ENCODE measurements at places on chromosomes 7 and 10. TPM values are rescaled to one million over a fixed set of nuclear protein-coding genes. Genes with fewer than 3 reads are reported as not detected.

The PNLIPRP2 gene
- 1.00 TPM for total RNA-seq

The C7orf33 gene
- 0.23 TPM for total RNA-seq

The HOXA11 gene
- 0.53 TPM for total RNA-seq

The RABGEF1 gene
- total RNA-seq: 21.2 TPM

The PIK3AP1 gene
- total RNA-seq: 2.4 TPM

The ASAH2 gene
- total RNA-seq: 7.3 TPM

The LIPM gene
- total RNA-seq: not detected

The MICALL2 gene
- 15.4 TPM for total RNA-seq

The RAB19 gene
- 3.8 TPM for total RNA-seq

The CLCN1 gene
- total RNA-seq: 1.9 TPM

The RTKN2 gene
- total RNA-seq: 36.2 TPM

- H3K4me3 ChIP-seq: peak overlapping the region; percentile 45
- H3K27ac ChIP-seq: peak overlapping the region; percentile 56
- no peaks in the 10 kb centered on the region for H3K27me3 ChIP-seq
- peaks cover 10% of the 10 kb centered on the region for H3K4me1 ChIP-seq
- H3K36me3 ChIP-seq: no peaks in the 10 kb centered on the region
- peak; percentile 83 for DNase-seq
These were observed 8.5 kb downstream of the SP8 start for GRCh38 chr7:20778063-20778721.

- H3K4me3 ChIP-seq: no peak overlapping the region
- no peaks in the 10 kb centered on the region for H3K4me1 ChIP-seq
- H3K27ac ChIP-seq: no peak overlapping the region
- no peak for DNase-seq
These were observed 136.7 kb downstream of the EGFR start for GRCh38 chr7:55155351-55156117.

GRCh38 chr7:128450409-128450808 lies 5.3 kb upstream of the HILPDA start:
- DNase-seq: no peak
- H3K27me3 ChIP-seq: no peaks in the 10 kb centered on the region
- no peak overlapping the region for H3K4me3 ChIP-seq
- no peak overlapping the region for H3K27ac ChIP-seq

- H3K27ac ChIP-seq: no peak overlapping the region
- H3K36me3 ChIP-seq: no peaks in the 10 kb centered on the region
- DNase-seq: no peak
- no peak overlapping the region for H3K4me3 ChIP-seq
These were observed 82.5 kb downstream of the NDUFB2 start for GRCh38 chr7:140778975-140779374.

DNA sequence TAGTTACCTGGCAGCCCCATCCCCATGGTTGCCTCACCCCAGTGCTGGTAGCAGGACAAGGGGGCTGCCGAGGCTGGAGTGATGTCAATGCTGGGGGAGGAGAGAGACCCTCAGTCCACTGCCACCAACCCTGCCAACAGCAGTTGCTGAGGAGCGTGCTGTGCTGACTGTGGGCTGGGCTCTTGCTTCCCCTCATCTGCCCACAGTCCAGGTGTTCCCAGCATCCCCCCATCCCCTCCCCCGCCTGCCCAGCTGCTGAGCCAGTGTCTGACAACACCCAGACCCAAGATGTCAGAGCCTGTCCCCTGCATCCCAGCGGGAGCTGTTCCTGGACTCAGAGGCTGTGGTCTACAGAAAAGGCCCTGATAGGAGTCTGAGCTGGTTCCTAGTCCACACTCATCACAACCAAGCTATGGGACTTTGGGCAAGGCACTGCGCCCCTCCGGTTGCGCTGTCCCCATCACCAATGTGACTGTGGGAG lies 14.6 kb upstream of the PSAP start:
- no peaks in the 10 kb centered on the region for H3K36me3 ChIP-seq
- H3K4me3 ChIP-seq: no peak overlapping the region
- DNase-seq: no peak
- no peak overlapping the region for H3K27ac ChIP-seq
- H3K4me1 ChIP-seq: peaks cover 17% of the 10 kb centered on the region

GRCh38 chr7:34198231-34198641 lies 292.9 kb downstream of the BMPER start:
- DNase-seq: no peak
- no peaks in the 10 kb centered on the region for H3K36me3 ChIP-seq
- no peaks in the 10 kb centered on the region for H3K27me3 ChIP-seq
- H3K4me3 ChIP-seq: no peak overlapping the region
- no peak overlapping the region for H3K27ac ChIP-seq
- no peaks in the 10 kb centered on the region for H3K4me1 ChIP-seq

GRCh38 chr7:121160150-121161008 lies 168.4 kb upstream of the WNT16 start:
- H3K4me1 ChIP-seq: no peaks in the 10 kb centered on the region
- no peak overlapping the region for H3K4me3 ChIP-seq
- no peaks in the 10 kb centered on the region for H3K27me3 ChIP-seq
- no peak overlapping the region for H3K27ac ChIP-seq
- no peaks in the 10 kb centered on the region for H3K36me3 ChIP-seq
- no peak for DNase-seq

GRCh38 chr10:27447540-27447939 lies 56.6 kb upstream of the RAB18 start:
- H3K4me1 ChIP-seq: no peaks in the 10 kb centered on the region
- no peaks in the 10 kb centered on the region for H3K36me3 ChIP-seq
- H3K27me3 ChIP-seq: no peaks in the 10 kb centered on the region
- no peak for DNase-seq

DNA sequence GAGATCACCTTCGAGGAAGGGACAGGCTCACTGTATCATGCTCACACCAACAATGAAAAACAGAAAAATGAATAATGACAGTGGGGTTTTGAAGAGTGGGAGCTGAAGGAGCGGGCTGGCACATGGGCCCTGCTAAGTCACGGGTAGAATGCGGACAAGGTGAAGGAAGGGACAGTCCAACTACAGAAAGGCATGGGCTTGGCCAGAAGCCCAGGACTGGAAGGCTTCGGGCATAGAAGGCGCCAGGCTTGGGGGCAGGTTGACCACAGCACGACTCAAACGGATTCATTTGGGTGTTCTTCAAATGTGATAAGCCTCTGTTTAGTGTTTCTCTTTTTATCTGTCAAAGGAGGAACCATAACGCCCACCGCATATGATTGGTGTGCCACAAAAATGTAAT lies 509.5 kb downstream of the CCSER2 start:
- no peaks in the 10 kb centered on the region for H3K4me1 ChIP-seq
- no peak overlapping the region for H3K4me3 ChIP-seq

DNA sequence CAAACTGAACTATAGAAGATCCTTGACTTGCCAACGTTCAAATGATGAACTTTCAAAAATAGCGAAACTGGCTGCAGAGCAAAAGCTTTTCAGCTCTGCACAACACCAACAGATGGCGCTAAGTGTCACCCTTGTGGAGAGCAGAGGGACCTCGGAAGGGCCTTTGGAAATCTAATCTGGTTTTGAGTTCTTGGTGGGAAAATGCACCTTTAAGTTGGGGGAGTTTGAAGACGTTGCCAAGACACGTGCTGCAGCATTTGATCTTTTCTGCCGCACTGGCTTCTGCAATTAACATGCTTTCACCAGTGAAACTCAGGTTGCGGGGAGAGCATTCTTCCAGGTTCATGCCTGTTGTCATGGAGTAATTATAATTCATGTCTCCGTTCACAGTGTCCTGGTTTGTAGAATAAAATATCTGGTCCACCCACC lies 26.3 kb upstream of the WDR11 start:
- H3K27me3 ChIP-seq: no peaks in the 10 kb centered on the region
- H3K4me1 ChIP-seq: no peaks in the 10 kb centered on the region
- H3K4me3 ChIP-seq: no peak overlapping the region
- peak; percentile 41 for DNase-seq
- no peak overlapping the region for H3K27ac ChIP-seq

- H3K36me3 ChIP-seq: no peaks in the 10 kb centered on the region
- no peaks in the 10 kb centered on the region for H3K27me3 ChIP-seq
- H3K27ac ChIP-seq: peak overlapping the region; percentile 74
These were observed 40.8 kb downstream of the MYL10 start for GRCh38 chr7:101588131-101588935.

DNA sequence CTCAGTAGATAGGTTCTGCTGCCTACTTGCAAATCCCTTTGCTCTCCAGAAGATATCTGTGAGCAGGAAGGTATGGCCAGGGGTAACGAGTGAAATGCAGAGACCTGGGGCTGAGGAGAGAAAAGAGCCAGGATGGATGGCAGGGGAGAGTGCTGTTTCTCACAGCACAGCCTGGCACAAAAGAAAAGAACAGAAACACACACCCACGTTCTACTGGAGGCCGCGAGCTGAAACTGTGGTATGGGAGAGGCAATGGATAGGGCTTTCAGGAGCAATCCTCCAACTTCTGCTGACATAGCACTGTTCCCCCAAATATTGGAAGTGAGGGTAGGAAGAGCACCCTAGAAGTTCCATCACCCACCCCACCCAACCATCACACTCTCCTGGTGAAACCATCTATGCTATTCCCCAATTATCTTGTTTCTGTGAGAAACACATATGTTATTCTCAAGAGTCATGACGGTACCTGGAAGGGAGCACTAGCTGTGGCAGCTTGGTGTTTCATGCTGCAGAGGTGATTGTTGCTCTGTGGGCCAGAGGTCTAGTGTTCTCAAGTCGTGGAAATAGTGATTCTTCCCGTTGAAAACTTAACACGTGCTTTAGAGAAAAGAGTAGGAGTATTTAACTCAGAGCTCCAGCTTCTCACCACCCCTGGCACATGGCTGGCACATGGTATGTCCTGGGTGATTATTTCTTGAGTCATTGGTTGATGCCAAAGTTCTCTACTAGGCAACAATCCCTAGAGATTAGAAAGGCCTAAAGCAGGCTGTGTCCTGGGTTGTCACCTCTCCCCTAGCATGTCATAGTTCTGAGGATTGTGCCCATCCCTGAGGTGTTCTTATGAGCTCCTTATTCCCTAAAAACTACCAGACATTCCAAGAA lies 198.3 kb downstream of the PLXNA4 start:
- no peak overlapping the region for H3K4me3 ChIP-seq
- peak overlapping the region; percentile 91 for H3K27ac ChIP-seq
- no peaks in the 10 kb centered on the region for H3K27me3 ChIP-seq
- no peaks in the 10 kb centered on the region for H3K36me3 ChIP-seq
- H3K4me1 ChIP-seq: peaks cover 73% of the 10 kb centered on the region

- H3K4me1 ChIP-seq: no peaks in the 10 kb centered on the region
- H3K27ac ChIP-seq: no peak overlapping the region
- H3K4me3 ChIP-seq: no peak overlapping the region
- no peaks in the 10 kb centered on the region for H3K27me3 ChIP-seq
These were observed 198.2 kb upstream of the GNAI1 start for GRCh38 chr7:79936281-79936983.

DNA sequence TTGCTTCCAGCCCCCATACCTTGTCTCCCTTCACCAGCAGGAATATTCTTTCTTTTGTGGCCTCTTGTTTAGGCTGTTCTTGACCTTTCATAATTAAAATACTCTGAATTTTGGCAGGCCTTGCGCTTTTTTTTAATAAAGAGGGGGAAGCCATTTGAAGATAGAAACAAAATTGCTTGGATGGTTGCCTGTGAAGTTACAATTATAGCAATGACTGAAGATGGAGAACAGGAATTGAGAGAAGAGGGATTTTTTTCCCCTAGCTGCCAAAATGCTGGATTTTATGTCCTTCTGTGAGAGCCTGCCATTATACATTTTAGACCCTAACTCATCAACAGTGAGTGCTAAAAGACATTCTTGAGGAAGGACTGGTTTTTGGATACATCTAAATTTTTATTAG lies 24.8 kb downstream of the FGFBP3 start:
- DNase-seq: no peak
- H3K27ac ChIP-seq: no peak overlapping the region
- H3K36me3 ChIP-seq: no peaks in the 10 kb centered on the region
- H3K27me3 ChIP-seq: no peaks in the 10 kb centered on the region
- H3K4me3 ChIP-seq: no peak overlapping the region

DNA sequence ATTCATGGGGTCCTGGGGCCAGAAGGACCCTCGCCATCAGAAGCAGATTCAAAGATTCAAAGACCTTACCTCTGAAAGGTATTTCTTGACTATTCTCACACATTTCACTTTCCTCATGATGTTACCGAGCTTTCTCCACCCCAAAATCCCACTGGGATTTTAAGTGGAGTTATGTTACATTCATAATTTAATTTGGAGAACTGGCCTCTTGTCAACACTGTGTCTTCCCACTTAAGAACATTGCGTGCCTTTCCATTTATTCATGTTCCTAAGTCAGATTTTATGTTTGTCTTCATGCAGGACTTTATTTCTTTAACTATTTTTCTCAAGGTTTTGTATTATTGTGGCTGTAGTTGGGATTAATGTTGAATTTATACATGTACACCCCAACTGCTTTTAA lies 123.5 kb upstream of the BMPER start:
- H3K27me3 ChIP-seq: no peaks in the 10 kb centered on the region
- no peak overlapping the region for H3K4me3 ChIP-seq
- no peak overlapping the region for H3K27ac ChIP-seq
- no peak for DNase-seq

DNA sequence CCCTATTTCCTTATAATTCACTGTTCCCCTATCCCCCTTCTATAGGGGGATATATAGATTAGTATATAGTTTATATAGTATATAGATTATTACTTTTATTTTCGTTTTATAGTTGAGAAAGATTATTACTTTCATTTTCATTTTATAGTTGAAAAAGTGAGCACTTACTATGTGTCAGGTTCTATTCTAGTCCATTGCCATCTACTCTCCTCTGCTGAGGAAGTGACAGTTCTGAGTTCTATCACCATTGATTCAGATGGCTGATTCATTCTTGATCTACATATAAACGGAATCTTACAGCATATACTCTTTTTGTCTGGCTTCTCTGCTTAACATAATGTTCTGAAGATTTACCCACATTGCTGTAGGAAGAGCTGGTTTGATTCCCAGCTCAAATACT lies 20.7 kb upstream of the CAV2 start:
- no peak overlapping the region for H3K4me3 ChIP-seq
- no peak for DNase-seq
- no peak overlapping the region for H3K27ac ChIP-seq
- H3K4me1 ChIP-seq: no peaks in the 10 kb centered on the region
- H3K36me3 ChIP-seq: no peaks in the 10 kb centered on the region

DNA sequence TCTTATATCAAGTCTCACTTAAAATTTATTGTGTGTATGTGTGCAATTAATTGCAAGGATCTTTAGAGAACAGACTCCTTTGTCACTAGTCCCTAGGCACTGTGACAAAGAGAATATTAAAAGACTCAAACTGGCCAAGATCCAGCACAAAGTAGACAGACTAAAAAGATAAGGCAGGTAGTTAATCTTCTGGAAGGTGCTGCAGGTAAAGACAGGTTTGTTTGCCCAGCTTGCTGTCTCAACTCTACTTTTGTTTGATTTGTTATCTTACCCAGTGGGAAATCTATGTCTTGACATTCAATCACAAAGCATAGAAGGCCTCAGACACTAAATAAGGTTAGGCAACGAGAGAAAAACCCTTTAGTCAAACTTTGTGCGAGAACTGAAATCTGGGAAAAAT lies 807.9 kb upstream of the LRRN3 start:
- H3K27me3 ChIP-seq: no peaks in the 10 kb centered on the region
- no peaks in the 10 kb centered on the region for H3K36me3 ChIP-seq
- H3K4me1 ChIP-seq: peaks cover 30% of the 10 kb centered on the region
- peak; percentile 59 for DNase-seq
- no peak overlapping the region for H3K4me3 ChIP-seq

All from Caco-2 (cell line).